ENCODE measurements at places on chromosomes 2 and 18.

DNA sequence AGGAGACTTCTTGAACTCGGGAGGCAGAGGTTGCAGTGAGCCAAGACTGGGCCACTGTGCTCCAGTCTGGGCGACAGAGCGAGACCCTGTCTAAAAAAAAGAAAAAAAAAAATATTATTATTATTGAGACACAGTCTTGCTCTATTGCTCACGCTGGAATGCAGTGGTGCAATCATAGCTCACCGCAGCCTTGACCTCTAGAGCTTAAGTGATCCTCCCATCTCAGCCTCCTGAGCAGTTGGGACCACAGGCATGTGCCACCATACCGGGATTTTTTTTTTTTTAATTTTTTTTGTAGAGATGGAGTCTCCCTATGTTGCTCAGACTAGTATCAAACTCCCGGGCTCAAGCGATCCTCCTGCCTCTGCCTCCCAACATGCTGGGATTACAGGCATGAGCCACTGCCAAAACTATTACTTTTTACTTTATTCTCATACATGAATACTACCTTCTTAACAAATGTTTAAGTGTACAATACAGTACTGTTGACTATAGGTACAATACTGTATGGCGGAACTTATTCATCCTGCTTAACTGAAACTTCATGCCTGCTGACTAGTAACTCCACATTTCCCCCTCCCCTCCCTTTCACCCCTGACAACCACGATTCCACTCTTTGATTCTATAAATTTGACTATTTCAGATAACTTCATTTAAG, 15.5 kb downstream of the FBXO11 start:
- no peak for DNase-seq

DNA sequence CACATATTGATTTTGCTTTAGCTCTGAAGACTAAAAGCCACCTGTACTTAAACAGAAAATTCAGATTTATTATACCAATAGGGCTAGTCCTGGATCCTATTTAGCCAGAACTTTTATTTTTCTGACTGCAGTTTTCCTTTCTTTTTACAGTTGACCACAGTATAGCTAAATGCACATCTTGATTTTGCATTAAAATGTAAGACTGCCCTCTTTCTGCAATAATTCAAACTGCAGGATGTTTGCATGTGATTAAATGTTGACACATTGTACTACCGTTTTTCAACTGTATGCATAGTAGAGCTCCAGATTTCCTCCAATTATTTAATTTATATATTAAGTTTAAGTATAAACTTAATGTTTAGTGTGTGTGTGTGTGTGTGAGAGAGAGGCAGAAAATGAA, 1262.9 kb downstream of the SUCLG1 start:
- DNase-seq: peak; percentile 41

DNA sequence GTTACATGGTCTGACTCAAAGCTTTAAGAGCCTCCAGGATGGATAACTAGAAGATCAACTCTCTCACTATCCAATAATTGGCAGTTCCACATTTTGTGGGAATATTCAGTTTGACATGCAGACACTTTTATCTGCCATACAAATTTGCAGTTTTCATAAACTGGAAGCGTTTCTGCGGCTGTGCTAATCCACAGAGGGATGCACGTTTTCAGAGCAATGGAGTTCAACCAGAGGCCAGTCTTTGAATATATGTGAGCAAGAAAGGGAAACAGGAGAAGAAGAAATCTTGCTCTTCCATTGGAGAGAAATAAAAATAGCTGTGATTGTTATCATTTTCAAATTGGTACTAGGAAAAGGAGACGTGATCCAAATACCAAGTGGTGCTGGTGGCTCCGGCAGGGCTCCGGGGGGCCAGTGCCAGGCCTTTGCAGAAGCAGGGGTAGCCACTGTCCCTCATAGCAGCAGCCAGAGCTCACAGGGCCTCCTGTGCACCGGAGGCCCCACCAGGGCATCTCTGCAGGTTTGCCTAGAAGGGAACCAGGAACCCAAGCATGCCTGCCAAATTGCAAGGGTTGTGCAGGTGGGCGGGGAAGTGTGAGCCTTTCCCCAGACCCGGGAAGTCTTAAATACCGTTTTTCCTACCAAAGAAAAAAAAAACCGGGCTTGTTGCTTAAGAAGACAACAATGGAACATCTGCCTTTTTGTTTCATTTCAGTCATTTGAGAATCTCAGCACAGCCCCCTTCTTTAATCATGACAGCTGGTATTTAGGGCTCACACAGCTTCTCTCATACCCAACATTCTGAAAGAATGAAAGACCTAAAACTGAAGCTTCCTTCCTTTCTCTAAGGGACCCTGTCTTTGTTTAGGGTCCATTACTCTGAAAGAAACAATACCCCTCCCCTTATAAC, 791.1 kb upstream of the SOX11 start:
- no peak for DNase-seq

GRCh38 chr18:4096486-4096885, 358.6 kb downstream of the DLGAP1 start:
- no peak for DNase-seq

DNA sequence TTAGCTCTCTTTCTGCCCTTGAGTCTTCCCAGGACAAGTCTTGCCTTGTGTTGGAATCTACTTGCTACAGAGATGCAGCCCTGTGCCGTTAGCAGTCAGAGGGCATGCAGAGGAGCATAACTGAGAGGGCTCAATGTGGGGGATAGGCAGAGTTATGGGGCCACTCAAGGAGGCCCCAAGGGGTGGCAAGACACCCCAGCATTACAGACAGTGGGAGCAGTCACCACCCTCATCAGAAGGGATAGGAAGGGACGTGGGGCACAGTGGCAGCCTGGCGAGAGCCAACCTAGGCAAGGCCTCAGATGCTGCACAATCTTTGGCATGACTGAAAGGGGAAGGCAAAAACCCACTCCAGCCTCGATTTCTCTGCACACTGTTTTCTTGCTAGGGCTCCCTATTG, 169.1 kb downstream of the TMEM18 start:
- no peak for DNase-seq

DNA sequence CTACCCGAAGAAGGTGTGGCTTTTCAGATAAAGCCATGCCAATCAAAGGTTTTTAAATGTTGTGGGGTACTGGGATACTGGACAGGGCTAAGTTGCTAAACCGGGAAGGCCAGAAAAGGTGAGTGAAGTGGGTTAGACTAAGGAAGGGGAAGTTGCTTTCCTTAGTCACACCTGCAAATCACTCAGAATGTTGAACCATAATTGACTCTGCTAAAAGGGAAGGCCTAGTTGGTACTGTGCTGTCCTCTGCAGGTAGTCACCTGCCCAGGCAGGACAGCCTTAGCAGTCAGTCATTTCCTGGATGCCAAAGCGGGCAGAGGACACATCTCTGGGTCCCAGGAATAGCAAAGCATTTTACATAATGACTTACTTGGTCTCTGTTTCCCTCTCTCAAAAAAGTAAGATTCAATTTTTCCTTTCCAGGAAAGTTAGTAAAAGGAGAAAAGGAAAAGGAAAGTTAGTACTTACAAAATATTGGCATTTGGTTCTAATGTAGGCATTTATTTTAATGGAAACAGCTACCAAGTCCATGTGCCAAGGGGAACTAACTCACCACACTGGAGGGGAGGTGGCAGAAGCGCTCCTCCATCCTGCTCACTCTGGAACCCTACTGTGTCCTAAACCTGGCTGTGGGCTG, 60.3 kb downstream of the RFTN2 start:
- no peak for DNase-seq

DNA sequence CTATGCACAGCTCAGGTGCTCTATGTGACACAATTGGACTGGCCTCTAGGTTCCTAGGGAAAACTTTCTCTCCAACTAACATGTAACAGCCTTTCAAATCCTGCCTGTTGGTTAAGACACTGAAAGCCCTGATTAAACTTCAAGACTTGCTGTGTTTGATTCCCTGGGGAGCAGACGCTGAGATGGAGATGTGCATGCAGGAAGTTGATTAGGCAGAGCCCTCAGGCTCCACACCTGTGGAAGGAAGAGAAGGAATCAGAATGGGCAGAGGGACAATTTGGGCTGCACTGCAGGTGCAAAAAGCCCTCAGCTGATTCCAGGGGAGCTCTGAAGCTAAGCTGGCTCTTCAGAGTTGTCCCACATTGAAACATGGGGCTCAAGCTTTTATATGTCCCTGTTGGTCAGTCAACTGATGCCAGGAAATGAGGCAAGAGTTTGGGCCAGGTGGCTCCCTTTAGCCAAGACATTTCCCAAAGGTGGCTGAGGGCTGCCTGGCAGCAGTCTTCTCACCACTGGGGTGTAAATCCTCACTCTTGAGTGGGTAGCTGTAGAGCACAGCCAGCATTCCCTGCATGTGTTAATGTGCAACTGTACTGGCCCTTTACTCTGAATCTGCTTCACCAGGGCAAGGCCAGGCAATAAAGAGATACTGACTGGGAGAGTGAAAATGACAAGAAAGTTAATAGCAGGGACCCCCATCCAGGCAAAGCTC, 199.5 kb upstream of the DDX18 start:
- no peak for DNase-seq

DNA sequence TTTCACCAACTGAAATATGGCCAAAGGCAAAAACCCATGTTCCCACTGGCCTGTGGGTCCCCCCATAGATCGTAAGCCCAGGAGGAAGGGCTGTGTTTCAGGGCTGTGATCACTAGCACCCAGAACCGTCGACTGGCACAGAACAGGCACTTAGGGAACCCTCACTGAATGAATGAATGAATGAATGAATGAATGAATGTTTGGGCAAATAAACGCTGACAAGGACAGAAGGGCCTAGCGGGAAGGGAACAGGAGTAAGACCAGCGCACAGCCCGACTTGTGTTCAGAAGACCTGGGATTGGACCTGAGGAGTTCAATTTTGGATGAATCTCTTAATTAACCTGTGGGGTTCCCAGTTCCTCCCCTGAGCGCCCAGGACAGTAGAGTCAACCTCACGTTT, 76.2 kb downstream of the TPO start:
- no peak for DNase-seq

DNA sequence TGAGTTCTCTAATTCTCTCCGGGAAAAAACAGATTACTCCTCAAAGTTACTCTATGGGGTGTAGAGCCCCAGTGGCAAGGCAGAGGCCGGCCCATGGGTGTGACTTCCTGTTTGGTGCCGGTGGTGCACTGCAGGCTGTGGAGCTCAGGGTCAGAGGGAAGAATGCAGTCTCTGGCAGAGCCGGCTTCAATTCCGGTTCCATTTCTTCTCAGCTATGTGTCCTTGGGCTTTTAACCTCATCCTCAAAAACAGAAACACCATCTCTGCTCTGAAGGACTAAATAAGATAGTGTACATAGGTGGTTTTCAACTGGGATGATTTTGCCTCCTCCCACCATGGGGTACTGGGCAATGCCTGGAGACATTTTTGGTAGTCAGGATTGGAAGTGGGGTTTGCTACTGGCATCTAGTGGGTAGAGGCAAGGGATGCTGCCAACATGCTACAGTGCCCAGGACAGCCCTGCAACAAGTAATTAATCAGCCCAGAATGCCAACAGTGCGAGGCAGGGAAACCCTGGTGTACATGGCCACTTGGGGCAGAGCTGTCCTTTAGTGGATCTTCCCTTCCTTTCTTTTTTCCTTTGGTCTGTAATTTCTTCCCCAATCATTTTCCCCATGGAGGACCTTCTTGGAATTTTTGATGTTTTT, 81.2 kb downstream of the INSIG2 start:
- DNase-seq: no peak
